GM12878 (cell line): ENCODE measurements at places on chromosomes 11 and 22. TPM values are rescaled to one million over a fixed set of nuclear protein-coding genes. Genes with fewer than 3 reads are reported as not detected.

APOA4 gene
- not detected in 2 replicates for total RNA-seq

SCN4B gene
- total RNA-seq, result 0.08 TPM in 1 of 2 replicates, not detected in the other

ZNF214 gene
- not detected in 2 replicates for total RNA-seq

PKNOX2 gene
- not detected in 2 replicates for total RNA-seq

NDUFS3 gene
- total RNA-seq, result 133 and 137 TPM in 2 replicates
